Right cardiac atrium (tissue), 5 donors: ENCODE measurements at places on chromosomes 1 and 21. TPM values are rescaled to one million over a fixed set of nuclear protein-coding genes. Genes with fewer than 3 reads are reported as not detected.

GRCh38 chr21:44483288-44484237 is 28.3 kb downstream of the LRRC3 start:
- DNase-seq = peak; percentile 29

GRCh38 chr21:32424191-32424535 is 11.7 kb downstream of the EVA1C start:
- DNase-seq = no peak

DNA sequence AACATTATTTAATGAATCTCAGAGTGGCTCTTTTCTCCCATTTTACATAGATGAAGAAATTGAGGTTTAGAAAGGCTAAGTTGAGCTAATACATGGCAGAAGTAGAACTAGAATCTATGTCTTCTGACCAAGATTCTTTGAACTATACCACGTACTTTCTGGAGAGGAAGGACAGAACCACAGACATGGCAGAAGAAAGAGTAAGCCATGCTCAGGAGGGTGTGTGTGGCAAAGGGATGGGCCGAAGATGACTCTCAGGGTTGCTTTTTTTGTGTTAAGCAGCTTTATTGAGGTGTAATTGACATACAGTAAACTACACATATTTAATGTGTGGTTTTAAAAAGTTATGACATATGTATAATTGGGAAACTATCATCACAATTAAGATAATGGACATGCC is 69.5 kb downstream of the PEX14 start:
- no peak for DNase-seq

DNA sequence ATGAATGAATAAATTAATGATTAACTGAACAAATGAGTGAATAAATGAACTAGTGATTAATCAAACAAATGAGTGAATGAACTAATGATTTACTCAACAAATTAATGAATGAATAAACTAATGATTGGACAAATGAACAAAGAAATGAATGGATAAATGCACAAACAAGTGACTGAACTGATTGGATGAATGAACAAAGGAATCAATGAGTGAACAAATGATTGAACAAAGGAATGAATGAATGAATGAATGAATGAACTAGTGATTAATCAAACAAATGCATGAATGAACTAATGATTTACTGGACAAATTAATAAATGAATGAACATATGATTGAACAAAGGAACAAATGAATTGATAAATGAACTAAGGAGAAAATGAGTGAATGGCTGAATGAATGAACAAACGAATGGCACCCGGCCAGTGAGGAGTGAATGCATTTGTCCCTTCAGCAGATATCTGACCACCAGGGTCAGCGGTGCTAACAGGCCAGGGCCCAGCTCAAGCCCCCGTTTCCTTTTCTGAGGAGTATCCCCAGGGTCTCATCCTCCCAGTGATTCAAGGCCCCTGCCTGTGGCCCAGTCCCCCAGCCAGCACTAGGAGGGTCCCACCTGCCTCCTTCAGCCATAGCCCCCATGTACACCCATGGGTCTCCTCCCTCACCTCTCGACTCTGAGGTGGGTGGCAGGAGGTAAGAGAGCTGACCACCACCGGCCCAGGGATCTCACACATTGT is 49.9 kb downstream of the WNT9A start:
- DNase-seq = no peak

GRCh38 chr1:118210723-118211110 is 25.7 kb upstream of the SPAG17 start:
- DNase-seq = no peak

Gene ALX3
- polyA plus RNA-seq = 0.07 TPM

DNA sequence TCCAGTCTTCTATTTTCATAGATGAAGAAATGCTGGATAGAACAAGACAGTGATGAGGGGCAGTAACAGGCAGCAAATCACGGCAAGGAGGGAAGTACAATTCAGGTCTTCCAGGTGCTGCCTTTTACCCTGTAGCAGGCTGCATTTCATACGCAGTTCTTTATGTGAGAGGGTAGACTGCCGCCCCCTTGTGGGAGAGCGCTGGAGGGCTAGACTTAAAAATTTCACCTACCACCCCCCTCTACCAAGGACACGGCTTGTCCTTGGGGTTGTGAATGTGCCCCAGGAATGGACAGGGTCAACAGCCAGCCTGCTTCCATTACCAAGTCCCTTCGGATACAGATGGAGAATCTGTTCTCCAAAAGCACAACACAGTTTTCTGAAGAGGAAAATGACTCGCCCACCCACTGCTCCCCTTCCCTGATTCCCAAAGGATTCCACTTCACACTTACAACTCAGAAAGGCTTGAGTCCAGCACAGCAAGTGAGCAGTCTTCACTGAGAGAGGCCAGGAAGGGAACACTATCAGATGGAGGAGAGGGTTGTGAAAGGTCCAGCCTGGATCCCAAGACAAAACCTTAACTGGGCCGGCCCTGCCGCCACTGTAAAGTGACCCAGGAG is 7.4 kb downstream of the WDR77 start:
- DNase-seq = peak; percentile 27

- no peak for DNase-seq
These were observed 147.4 kb upstream of the USP24 start for GRCh38 chr1:55362558-55362957.

Gene CAMSAP2
- 6.9 TPM for polyA plus RNA-seq

- DNase-seq = no peak
These were observed 26.5 kb upstream of the RPL11 start for GRCh38 chr1:23664837-23665795.

Gene DNAH14
- polyA plus RNA-seq = 3.4 TPM

Gene RUNX3
- polyA plus RNA-seq = 0.34 TPM

DNA sequence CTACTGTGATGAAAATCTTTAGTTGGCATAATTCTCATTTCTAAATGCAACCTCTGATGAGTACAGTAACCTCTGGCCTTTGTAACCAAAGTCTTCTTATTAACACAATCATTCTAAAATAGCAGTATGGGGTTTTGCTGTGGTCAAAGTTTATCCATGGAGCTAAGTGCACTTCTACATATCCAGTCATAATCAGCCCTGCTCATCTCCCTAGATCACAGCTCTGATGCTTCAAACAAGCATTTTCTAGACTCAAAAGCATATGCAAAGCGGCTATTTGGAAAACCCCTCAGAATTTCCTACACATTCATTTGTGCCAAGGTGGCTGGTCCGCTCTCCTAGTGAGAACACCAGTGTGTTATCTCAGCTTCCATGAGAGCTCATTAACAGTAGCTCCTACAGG is 418.6 kb downstream of the MRPL39 start:
- no peak for DNase-seq

DNA sequence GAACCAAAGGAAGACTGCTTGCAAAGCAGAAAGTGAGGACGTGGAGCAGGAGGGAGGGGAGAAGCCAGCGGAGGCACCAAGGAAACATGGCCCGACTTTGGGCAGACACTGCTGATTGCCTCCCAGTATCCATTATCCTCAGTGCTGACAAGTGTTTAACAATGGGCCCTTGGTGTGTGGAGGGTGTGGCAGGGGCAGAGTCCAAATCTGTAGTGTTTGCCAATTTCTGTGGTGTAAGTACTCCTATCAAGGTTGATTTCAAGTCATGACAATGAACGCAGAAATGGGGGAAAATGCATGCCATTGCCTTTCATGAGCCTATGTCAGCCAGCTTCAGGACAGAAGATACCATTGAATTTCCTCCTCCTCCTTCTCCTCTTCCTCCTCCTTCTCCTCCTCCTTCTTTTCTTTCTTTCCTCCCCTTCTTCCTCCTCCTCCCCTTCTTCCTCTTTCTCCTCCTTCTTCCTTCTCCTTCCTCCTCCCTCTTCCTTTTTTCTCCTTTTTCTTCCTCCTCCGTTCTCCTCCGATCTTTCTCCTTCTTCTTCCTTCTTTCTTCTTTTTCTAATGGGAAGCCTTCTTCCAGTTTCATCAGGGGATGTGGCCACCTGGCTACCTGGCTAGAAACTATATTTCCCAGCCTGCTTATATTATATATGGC is 10.3 kb upstream of the PHC2 start:
- no peak for DNase-seq

GRCh38 chr1:1732381-1732780 is 8.2 kb upstream of the CDK11A start:
- DNase-seq = no peak

GRCh38 chr1:235060607-235061470 is 67.8 kb downstream of the TOMM20 start:
- peak; percentile 55 for DNase-seq

DNA sequence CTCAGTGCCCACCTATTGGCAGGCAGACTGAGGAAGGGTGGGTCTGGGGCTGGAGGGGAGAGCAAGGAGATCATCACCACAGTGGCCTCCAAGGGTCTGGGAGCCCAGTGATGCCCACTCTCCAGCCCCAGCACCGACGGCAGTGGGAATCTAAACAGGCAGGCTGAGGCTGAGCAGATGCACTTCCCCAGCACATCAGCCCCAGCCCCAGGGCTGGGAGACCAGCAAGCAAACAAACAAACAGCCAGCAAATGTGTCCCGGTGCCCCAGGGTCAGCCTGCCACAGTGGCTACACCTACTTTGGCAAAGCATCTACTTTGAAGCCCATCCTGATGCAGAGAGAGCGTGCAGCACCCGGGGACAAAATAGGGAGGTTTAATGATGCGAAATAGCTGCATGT is 216.3 kb upstream of the ZC3H12A start:
- DNase-seq = no peak

Gene CAPN9
- polyA plus RNA-seq = 0.25 TPM

- DNase-seq = no peak
These were observed 186.8 kb downstream of the LMX1A start for GRCh38 chr1:165169729-165170128.

DNA sequence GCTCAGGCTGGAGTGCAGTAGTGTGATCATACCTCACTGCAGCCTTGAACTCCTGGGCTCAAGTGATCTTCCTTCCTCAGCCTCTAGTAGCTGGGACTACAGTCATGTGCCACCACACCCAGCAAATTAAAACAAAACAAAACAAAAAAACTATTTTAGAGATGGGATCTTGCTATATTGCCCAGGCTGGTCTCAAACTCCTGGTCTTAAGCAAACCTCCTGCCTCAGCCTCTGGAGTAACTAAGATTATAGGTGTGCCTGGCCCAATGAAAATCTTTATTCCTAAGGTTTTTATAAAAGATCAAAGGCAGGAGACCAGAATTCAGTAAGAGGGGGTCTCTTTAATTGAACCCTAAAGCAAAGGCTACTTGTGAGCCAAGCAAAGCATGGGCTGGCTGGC is 10.1 kb downstream of the INAVA start:
- no peak for DNase-seq

GRCh38 chr1:167943541-167943940 is 6.7 kb upstream of the MPC2 start:
- DNase-seq = no peak

- no peak for DNase-seq
These were observed 100.8 kb upstream of the C1orf174 start for GRCh38 chr1:4000811-4001251.

Gene TFB2M
- 11.5 TPM for polyA plus RNA-seq

- DNase-seq = no peak
These were observed 4.6 kb downstream of the SPATC1L start for GRCh38 chr21:46179708-46180078.

Gene RGS13
- 0.14 TPM for polyA plus RNA-seq

GRCh38 chr1:223479718-223480425 is 86.7 kb downstream of the CCDC185 start:
- DNase-seq = no peak

DNA sequence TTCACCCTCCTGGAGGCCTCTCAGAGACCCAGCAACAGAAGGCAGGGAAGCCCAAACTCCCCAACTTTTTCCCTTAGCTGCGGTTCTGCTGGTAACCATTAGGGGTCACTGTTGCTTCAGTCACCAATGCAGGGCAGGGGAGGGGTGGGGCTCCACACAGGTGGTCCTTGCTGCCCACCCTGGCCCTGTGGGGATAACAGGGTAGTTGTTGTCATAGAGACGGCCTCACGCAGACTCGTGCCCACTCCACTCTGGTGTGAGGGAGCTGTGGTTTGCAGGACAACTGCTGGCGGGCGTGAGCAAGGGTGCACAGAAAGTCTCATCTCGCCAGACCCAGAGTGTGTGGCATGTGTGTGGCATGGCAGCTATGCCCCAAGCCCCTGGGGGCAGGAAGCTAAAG is 19.9 kb downstream of the INSRR start:
- DNase-seq = no peak

- DNase-seq = no peak
These were observed 226.9 kb downstream of the SETD4 start for GRCh38 chr21:35833388-35833787.

GRCh38 chr1:236854605-236854983 is 59.5 kb downstream of the MTR start:
- DNase-seq = no peak

DNA sequence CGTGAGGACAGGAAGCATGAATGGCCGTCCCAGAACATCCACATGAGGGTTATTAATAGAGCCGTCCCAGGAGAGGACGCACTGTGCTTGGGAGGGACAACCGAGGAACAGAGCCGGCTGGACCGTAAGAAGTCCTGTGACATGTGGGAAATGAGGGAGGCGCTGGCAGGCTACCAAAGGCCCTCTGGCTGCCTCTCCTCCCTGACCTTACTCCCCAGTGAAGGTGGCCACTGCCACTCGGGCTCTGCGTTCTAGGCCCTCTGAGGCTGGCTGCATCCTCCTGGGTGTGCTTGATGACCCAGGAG is 15.5 kb upstream of the NPPB start:
- DNase-seq = peak; percentile 84

Gene NR5A2
- polyA plus RNA-seq = 0.52 TPM

Gene PRRX1
- polyA plus RNA-seq = 39.9 TPM

GRCh38 chr1:196890668-196891067 is 2.8 kb downstream of the CFHR4 start:
- DNase-seq = no peak

DNA sequence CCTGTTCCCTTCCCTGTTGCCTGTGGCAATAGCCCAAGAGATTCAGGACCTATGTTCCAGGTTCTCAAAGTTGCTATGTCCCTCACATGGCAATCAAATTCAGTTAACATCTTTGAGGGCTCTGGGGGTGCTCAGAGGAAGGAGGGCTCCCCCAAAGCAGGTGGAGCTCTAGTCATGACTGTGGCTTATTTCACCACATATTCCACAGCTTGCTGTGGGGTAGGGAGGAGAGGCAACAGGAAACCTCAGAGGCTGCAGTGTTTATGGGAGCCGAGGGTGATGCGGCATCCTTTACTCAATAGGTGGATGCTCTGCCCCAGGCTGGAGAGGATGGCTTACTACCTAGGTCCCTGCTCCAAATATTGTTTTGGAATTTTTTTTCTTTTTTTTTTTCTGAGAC is 1.2 kb upstream of the MKNK1 start:
- no peak for DNase-seq

DNA sequence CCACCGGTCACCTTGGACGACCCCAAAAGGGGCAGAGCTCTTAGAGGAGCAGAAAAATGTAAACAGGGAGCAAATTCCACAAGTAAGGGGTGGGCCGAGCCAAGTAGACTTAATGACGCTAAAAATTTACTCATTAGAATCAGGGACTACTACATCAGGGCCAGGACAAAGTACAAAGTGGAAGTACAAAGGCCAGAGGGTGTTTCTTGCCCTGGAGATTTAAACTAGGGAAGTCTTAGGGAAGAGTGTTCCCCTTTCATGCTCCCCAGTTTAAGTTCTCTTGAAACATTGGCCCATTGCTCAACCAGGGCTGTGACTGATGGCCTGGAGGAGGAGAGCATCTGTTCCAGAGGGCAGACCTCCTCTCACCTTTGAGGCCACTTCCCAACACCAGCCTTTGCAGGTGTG is 48.6 kb downstream of the BACH1 start:
- DNase-seq = no peak
